ENCODE measurements at places on chromosomes 3 and 15. TPM values are rescaled to one million over a fixed set of nuclear protein-coding genes. Genes with fewer than 3 reads are reported as not detected.

The PFN2 gene
- 39.3 TPM for total RNA-seq

The ELL3 gene
- total RNA-seq, result not detected

The INKA1 gene
- not detected for total RNA-seq

The IL20RB gene
- 5.5 TPM for total RNA-seq

The PPP1R14D gene
- not detected for total RNA-seq

The FBXO40 gene
- total RNA-seq, result not detected

The CSPG4 gene
- 0.20 TPM for total RNA-seq

The SLC24A5 gene
- not detected for total RNA-seq

DNA sequence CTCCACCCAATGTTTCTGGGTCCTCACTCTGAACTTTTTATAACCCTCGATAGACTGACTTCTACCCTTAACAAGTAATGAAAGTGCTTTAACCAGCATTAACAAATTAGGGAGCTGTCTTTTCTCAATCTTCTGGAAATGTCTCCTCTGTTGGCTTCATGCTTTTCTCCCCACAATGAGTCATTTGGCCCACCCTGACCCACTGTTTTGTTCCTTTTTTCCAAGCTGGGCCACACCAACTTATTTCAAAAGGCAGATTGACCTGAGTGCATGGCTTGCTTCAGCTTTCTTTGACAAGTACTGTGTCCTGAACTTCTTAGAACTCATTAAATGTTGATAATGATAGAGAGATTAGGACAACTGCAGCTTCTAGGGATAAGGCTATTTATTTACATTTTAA is 199.6 kb upstream of the SEMA6D start:
- DNase-seq, result no peak

- DNase-seq, result no peak
Observed at GRCh38 chr15:69748576-69749185, 296.1 kb downstream of the RPLP1 start.

DNA sequence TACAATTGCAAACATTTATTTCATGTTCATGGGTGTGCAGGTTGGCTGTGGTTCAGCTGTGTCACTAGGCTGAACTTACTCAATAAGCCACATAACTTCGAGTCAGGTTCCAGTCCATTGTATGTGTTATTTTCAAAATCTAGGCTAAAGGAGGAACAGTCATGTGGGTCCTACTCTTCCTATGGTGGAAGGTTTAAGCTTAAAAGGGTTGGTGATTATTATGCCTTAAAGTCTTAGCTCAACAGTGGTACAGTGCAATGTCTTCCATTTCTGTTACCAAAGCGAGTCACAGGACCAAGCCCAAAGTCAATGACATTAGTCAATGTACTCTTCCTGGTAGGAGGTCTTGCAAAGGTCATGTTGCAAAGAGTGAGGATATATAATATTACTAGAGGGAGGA is 78.2 kb downstream of the ATG7 start:
- no peak for DNase-seq

DNA sequence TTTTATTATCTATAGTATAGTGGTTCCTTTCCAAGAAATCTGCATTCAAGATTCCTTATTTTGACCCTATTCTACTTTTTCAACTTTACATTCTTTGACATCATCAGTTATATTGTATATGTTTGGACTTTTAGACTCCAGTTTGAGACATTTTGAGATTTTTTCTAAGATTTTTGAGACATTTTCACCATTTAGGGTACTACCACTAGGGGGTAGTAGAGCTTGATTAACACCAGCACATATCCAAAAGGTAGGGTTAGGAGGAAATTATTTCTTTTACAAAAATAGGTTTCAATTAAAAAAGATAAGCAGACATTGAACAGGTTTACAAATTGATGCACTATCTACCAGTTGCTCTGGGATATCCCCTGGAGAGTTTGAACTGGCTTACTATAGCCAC is 262.5 kb downstream of the SCAPER start:
- no peak for DNase-seq

GRCh38 chr3:125107861-125108567 is 52.2 kb upstream of the HEG1 start:
- no peak for DNase-seq

Data from Caco-2 (cell line).